ENCODE measurements at places on chromosomes 11 and 22.

DNA sequence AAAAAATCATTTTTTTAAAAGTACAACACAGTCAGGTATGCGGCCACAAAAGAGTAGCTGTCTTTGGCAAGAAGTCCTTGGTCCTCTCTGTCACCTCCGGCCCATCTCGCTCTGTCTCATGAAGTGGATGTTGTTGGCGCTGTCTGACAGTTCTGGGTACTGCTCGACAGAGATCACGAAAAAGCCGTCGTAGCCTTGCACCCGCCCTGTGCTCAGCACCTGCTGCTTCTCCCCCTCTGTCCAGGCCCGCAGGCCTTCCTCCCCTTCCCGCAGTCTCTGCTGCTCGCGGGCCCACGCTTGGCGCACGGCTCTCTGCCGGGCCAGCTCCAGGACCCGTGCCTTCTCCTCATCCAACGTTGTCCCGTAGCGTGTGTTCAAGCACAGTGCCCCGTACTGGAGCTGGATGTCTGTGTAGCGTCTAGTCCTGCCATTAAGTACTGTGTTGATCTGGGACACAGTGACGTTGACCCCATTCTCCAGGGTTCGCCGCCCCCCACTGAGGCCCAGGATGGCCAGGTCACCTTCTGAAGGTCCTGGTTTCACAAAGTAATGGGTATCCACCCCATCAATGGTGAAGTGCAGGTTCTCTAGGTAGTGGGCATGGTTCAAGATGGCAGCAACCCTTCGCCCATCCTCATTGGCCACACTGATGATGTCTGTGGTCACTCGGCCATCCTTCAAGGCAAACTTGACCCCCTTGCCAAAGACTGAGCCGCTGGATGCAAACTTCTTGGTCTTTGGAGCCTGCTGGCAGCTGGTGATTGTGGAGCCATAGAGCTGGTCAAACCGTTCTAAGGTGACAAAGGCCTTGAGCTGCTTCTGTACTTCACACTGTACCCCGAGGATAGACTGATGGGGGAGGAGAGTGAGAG lies 83.5 kb upstream of the NARS2 start:
- DNase-seq: no peak

DNA sequence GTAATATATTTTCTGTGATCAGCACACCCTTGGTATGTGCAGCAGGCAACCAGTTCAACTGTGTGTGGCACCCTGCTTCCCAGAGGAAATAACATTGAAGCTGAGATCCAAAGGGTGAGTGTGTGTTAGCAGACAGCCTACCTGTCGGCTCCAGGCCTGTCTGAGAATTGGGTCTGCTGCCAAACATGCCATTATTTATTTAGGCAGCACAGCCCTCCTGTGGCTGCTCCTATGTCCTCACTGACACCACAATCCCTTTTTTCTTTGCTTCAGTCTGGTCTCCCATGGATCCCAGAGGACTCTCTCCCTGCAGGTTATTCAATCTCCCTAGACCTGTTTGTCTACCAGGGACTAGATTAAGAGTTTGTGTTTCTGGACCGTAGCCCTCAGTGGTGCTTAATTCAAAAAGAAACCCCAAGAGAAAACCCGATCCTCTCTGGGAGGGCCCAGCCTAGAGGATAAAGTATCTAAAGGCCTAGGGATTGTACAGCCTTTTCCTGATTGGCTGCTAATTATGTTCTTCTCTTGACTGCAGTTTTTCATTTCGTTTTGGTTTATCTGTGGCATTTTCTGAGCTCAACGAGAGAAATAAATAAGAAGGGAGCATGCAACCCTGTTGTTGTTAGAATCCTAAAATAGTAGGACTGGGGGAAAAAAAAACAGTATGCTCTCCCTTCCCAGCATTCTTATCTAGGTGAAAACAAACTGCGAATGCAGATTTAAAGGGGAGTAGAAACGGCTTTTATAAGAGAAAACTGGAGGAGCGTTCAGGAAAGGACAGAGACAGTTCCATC lies 24.1 kb downstream of the KCNE3 start:
- DNase-seq: no peak

GRCh38 chr11:124174001-124174583 lies 9.1 kb upstream of the OR10D3 start:
- DNase-seq: no peak

DNA sequence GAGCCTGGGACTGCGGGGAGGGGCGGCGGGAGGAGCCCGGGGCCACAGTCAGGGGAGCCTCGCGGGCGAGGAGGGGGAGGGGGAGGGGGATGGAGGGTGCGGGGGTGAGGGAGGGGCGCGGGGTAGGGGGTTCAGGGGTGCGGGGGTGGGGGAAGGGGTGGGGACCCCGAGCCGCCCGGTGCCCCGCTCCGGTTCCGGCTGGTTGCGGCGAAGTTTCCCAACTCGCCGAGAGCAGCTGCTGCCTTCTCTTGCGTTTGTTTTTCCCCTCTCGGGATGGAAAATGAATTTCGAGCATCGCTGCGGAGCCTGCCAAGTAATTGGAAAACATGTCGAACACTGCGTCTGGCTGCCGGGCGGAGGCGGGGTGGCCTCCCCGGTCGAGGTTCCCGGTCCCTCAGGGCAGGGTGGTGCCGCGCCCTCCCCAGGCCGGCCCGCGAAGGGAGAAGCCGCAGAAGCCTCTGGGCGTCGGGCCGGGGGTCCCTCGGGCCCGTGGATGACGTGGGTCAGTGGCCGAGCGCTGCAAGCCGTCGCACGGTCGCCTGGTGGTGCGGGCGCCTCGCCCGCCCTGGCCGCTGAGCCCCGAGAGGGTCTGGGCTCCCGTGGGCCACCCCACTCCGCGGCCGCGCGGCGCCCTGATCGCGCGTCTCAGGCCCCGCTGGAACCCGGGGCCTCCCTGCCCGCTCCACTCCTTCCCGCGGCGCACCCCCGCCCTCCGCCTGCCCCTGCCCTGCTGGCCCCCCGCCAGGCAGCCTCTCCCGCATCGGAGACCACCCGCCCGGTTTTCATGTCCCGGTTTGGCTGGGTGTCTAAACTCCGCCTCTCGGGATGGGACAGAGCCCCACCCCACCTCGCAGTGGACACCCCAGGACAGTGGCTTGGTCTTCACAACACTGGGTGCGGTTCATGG lies 12.1 kb downstream of the SPATA19 start:
- no peak for DNase-seq

- DNase-seq: no peak
These were observed 16.3 kb downstream of the CPSF7 start for GRCh38 chr11:61413496-61413895.

- no peak for DNase-seq
These were observed 186.8 kb downstream of the ETS1 start for GRCh38 chr11:128400382-128401203.

DNA sequence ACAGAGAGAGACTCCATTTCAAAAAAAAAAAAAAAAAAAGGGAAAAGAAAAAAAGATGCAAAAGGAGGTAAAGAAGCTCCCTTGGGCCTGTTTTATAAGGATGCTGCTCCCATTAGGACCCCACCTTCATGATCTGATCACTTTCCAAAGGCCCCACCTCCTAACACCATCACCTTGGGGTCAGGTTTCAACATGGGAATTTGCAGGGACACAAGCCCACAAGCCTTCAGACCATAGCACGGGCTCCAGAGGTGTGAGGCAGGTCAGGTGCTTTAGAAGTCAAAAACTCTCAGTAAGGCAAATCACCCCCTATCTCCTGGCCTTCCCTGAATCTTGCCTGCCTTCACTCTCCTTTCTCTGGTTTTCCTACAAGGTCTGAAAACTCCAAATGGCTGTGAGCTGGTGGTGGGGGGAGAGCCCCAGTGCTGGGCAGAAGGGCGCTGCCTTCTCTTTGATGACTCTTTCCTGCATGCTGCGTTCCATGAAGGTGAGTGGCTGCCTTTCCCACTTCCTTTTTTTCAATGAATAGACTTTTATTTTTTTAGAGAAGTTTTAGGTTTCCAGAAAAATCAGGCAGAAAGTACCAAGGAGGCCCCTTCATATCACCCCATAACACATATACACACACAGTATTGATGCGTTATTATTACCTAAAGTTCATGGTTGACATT lies 13.2 kb downstream of the ASPHD2 start:
- DNase-seq: no peak

All from stimulated activated CD8-positive, alpha-beta memory T cell treated with anti-CD3 and anti-CD28 coated beads, Interleukin-4, amount 100 ng/mL, for 1 hour (primary cell).